ENCODE measurements at places on chromosomes 13 and 19. TPM values are rescaled to one million over a fixed set of nuclear protein-coding genes. Genes with fewer than 3 reads are reported as not detected.
A peak's percentile ranks its signal among the peaks of the same experiment; 100 is the strongest.

DNA sequence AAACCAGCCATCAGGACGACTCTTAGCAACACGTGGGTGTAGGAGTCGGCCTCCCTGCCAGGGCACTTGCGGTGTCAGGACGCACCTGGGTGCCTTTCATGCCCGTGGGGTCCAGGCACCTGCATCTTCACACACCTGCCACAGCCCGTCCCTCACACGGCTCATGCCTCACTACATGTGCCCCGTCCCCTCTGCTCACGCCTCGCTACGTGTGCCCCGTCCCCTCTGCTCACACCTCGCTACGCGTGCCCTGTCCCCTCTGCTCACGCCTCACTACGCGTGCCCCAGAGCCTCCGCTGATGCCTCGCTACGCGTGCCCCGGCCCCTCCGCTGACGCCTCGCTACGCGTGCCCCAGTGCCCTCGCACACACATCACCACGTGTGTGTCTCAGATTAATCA is 58.0 kb upstream of the F7 start:
- no peak for DNase-seq

GRCh38 chr13:50692396-50692915 is 151.0 kb downstream of the DLEU7 start:
- DNase-seq = no peak

The DCT gene
- not detected for total RNA-seq

DNA sequence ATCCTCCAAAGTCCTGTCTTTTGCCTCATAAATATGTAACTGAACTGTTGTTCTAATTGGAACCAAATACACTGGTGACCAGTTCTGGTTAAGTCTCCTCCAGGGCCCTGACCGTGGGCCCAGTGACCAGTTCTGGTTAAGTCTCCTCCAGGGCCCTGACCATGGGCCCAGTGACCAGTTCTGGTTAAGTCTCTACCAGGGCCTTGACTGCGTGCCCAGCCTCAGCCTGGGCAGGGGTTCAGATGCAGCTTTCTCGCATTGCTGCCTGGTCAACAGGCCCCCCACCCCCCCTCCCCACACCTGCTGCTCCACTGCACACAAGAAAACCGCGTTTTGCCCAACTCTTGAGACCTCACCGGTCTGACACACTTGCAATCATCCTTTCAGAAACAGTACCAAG is 3.8 kb upstream of the GRTP1 start:
- no peak for DNase-seq

GRCh38 chr13:35865341-35866240 is 265.6 kb downstream of the DCLK1 start:
- DNase-seq = no peak

The WDR88 gene
- total RNA-seq = not detected

DNA sequence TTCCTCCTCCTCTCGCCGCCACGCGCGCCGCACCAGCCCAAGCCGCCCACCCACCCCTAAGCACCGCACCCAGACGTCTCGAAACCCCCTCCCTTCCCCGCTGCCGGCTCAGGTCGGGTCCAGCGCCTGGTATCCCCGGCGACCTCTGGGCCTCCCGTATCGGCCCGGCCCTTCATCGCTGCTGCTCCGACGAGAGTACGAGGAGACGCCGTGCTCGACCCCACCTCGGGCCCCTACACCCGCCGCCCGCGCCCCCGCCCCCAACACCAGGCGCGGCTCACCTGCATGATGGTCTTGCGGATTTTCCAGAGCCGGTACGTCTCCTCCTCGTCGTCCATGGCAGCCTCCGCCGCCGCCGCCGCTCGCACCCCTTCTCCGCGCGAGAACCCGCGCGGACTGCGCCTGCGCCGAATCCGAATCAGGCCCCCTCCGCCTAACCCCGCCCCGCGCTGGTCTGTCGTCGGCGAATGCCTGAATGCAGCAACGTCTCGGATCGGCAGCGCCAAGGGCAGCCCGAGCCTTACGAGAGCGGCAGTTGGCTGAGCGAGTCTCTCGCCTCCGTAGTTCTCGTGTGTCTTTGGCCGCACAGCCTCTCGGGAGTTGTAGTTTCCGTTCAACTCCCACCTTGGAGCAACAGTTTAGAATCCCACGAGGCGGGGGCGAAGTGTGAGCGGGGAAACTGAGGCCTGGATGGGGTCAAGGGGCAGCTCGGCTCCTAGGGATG is at the start of gene POLR2E:
POLR2E (minus strand) TSS at position 398 of the 724 bp plus-strand sequence; CDS start at position 338, 60 bp downstream.
- peak; percentile 99 for DNase-seq

DNA sequence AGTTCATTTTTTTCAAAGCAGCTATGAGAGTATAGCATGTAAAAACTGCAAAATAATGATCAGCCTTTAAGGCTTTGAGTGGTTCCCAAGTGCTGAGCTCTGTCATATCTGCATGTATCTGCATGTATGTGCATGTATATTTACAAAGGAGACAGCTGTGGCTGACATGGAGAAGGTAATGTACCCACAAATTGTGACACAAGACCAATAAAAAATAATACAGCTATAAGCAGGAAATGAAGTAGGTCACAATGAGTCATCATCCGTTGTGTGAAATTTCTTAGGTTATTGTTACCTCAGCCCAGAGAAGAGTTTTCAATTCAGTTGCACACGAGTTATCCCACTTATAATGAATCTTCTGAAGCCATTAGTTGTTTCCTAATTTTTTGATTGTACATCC is 60.9 kb upstream of the MED4 start:
- no peak for DNase-seq

- peak; percentile 58 for DNase-seq
Observed at GRCh38 chr19:30228835-30229524, 143.2 kb upstream of the ZNF536 start.

DNA sequence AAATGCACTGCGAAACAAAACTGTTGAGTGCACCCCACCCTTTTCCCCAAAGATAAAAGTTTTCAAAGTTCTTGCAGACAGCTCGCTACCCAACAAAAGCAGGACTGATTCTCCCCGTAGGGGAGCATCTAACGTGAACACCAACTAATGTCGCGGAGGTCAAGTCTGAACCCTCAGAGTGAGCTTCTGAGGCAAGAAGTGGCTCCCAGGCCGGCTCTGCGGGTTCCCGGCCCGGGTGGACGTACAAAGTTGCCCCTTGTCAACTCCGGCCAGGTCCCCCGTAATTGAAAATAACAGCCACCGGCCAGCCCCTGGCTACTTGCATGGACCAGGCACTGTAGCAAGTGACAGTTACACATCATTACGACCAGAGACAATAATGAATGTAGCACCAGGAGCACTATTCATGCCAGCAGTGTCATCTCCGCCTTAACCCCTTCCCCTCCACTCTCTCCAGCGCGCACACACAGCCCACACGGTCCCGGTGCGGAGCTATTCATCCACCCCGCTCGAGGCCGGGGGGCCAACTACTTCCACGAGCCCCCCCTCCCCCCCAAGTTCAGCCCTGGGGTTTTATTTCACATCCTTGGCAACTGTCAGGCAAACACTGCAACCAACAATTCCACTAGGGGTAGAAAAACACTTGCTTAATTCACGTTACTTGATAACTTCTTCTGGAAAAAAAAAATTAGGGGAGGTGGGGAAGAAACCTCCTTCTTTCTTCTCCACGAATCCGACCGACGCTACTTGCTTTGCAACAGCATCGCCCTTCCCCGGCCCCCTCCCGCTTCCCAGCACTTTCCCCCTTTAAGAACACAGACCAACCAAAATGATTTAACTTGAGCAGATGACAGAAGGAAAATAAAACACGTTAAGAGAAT is 1.2 kb downstream of the KLF12 start:
- no peak for DNase-seq

- no peak for DNase-seq
Observed at GRCh38 chr19:1725100-1726064, 27.9 kb upstream of the ONECUT3 start.

GRCh38 chr19:3154957-3155736 is 19.3 kb downstream of the GNA15 start:
- DNase-seq = no peak

GRCh38 chr13:67967031-67967430 is 736.9 kb upstream of the PCDH9 start:
- DNase-seq = no peak

The IZUMO2 gene
- 0.94 TPM for total RNA-seq

The DNAAF3 gene
- 5.7 TPM for total RNA-seq

DNA sequence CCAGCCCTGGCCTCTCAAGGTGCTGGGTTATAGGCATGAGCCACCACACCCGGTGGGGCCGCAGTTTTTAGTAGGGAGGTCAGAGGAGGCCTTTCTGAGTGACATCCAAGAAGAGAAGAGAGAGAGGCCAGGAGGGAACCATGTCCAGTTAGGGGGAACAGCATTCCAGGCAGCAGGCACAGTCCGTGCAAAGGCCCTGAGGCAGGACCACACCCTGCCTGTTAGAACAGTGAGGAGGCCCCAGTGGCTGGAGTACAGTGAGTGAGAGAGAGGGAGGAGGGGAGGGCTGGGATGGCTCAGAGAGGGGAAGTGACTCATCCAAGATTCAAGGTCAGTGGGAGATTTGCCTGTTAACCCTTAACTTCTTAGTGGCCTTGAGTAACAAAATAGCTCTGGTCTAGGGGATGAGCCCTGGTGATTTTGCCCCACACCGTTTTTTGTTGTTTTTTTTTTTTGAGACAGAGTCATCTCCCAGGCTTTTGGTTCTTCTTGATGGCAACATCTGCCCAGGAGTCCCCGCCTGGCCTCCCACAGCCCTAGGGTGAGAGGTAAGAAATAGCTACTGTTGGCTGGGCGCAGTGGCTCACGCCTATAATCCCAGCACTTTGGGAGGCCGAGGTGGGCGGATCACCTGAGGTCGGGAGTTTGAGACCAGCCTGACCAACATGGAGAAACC is 2.7 kb upstream of the PLIN3 start:
- no peak for DNase-seq

All from H1 (cell line).